ENCODE measurements at places on chromosomes 3 and 15. TPM values are rescaled to one million over a fixed set of nuclear protein-coding genes. Genes with fewer than 3 reads are reported as not detected.
A peak's percentile ranks its signal among the peaks of the same experiment; 100 is the strongest.

GRCh38 chr3:164460851-164461250 lies 617.4 kb downstream of the SI start:
- no peaks in the 10 kb centered on the region for H3K36me3 ChIP-seq
- no peaks in the 10 kb centered on the region for H3K4me1 ChIP-seq
- H3K4me3 ChIP-seq = no peak overlapping the region
- no peak for DNase-seq

- peaks cover 5% of the 10 kb centered on the region for H3K4me1 ChIP-seq
- DNase-seq = no peak
- H3K4me3 ChIP-seq = no peak overlapping the region
- H3K36me3 ChIP-seq = no peaks in the 10 kb centered on the region
- no peak overlapping the region for H3K27ac ChIP-seq
These were observed 34.1 kb downstream of the AKAP13 start for GRCh38 chr15:85414495-85414894.

DNA sequence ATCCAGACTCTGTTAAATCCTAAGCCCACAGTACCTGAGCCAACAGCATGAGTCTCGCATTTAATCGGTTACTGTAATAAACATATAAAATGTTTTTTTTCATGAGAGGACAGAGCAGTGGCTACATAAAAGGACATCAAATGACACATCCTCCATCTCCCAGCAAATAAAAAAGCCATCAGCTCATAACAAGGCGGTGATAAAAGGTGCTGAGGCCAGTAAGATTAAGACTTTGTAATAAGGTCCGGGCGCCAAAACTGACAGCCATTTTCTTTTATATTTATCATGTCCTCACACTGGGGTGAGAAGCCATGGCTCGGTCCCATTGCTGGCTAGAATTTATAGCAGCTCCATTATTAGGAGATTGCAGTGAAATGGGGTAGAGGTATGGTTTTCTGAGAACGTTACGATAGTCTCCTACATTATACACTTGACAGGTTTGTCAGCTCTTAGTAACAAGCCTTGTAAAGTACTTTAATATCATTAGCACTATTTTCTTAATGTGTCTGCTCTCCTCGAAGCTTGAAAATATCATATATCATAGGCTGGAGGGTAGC lies 977.8 kb upstream of the NR2F2 start:
- no peak for DNase-seq
- H3K4me3 ChIP-seq = no peak overlapping the region
- H3K27me3 ChIP-seq = no peaks in the 10 kb centered on the region
- no peaks in the 10 kb centered on the region for H3K4me1 ChIP-seq
- no peaks in the 10 kb centered on the region for H3K36me3 ChIP-seq

DNA sequence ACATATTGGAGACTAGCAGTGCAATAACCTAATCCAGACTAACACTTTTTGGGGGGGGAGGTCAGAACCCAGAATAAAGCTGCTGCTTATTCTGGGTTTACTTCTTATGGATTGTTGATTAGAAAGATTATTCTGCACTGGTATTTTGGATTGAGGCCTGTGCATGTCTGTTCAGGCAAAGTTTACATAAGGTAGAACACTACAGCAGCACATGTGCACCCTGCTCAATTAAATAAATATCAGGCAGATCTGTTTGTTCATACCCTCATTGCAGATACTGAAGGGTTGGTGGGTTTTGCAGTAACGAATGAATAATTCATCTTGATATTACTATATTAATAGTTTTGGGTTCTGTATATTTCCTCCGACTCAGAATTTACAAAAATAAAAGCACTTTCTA lies 19.1 kb downstream of the ARIH1 start:
- no peak overlapping the region for H3K4me3 ChIP-seq
- H3K27ac ChIP-seq = no peak overlapping the region

DNA sequence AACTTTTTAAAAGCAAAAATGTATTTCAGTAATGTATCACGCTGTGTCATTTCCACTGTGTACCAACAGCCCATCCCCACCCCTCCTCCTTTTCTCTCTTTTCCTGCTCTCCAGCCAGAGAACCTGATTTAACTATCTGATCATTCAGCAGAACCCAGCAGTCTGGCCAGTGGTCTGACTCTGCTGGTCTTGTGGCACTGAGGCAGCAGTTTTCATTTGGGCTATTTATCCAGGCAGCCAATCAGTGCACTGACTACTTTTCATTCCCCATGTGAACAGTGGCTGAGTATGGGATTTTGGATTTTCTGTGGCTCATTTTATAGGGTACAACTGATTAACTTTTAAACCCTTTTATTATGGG lies 56.3 kb downstream of the GPR171 start:
- no peaks in the 10 kb centered on the region for H3K36me3 ChIP-seq
- no peaks in the 10 kb centered on the region for H3K27me3 ChIP-seq
- no peaks in the 10 kb centered on the region for H3K4me1 ChIP-seq
- H3K27ac ChIP-seq = no peak overlapping the region

DNA sequence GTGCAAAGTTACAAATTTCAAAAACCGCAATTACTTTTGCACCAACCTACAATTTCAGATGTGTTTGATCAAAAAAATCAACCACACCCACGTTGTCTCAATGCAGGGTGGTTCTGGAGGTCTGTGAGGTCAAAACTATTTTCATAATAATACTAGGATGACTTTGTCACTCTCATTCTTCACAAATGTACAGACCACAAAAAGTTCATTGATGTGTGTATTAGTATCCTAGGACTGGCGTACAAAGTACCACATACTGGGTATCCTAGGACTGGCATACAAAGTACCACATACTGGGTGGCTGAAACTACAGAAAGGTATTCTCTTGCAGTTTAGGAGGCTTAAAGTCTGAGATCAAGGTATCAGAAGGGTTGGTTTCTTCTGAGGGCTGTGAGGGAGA lies 13.0 kb downstream of the SUCLG2 start:
- H3K4me1 ChIP-seq = no peaks in the 10 kb centered on the region
- H3K36me3 ChIP-seq = no peaks in the 10 kb centered on the region
- H3K27ac ChIP-seq = no peak overlapping the region
- no peak overlapping the region for H3K4me3 ChIP-seq
- no peaks in the 10 kb centered on the region for H3K27me3 ChIP-seq

DNA sequence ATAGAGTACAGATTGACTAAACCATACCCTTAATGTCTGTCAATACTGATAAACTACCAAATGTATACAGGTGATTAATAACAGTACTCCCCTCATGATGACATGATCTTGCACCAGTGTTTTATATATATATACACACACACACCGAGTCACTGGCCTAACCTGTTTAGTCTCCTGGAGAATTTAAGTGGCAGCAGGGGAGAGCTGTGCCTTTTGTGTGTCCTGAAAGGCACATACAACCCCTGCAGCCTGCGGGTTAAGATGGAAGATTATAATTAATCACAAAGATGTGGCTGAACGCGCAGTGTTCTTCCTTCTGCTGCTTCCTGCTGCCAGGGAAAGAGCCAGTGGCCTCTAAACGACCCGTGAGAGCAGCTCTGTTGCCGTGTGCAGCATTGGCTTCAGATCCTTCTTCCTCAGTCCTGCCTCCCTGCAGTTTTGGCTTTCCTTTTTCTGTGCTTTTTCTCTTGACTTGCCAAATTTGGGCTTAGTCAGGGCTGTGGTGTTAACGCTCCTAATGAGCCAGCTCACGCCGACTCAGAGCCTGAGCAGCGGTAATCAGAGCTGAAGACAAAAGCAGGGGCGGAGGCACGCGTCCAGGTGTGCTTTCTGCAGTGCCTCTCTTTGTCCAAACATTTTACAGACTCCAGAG lies 42.5 kb upstream of the UBE3A start:
- no peak for DNase-seq
- no peak overlapping the region for H3K4me3 ChIP-seq
- H3K27ac ChIP-seq = no peak overlapping the region
- no peaks in the 10 kb centered on the region for H3K4me1 ChIP-seq
- H3K27me3 ChIP-seq = no peaks in the 10 kb centered on the region
- H3K36me3 ChIP-seq = no peaks in the 10 kb centered on the region

DNA sequence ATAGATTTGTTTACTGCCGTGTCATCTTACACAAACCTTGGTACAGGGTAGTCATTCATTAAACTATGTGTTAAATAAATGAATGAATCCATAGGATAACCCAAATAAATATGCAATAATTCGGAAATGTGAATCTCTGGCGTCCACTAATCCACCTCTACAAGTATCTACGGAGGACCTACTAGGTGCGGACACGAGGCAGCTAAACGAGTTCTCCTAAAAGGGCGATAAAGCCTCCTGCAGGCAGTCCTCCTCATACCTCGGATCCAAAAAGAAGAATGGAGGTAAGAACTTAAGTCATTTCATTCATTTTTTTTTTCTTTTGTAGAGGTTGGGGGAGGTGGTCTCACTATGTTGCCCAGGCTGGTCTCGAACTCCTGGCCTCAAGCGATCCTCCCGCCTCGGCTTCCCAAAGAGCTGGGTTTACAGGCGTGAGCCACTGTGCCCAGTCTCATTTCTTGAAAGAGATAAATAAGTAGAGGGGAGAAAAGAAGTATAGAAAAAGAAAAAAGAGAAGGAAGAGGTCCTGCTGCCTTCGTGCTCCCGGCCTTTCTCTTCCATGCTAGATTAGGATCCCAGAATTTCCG lies 706 bp upstream of the RPL35A start:
- peaks cover 29% of the 10 kb centered on the region for H3K4me1 ChIP-seq
- H3K27ac ChIP-seq = no peak overlapping the region
- no peaks in the 10 kb centered on the region for H3K27me3 ChIP-seq

- DNase-seq = no peak
- no peaks in the 10 kb centered on the region for H3K36me3 ChIP-seq
- H3K27ac ChIP-seq = peak overlapping the region; percentile 55
- no peaks in the 10 kb centered on the region for H3K27me3 ChIP-seq
- H3K4me1 ChIP-seq = peaks cover 12% of the 10 kb centered on the region
- H3K4me3 ChIP-seq = no peak overlapping the region
These were observed 60.3 kb downstream of the CTNNB1 start for GRCh38 chr3:41259449-41260062.

GRCh38 chr15:58147171-58147611 lies 9.0 kb downstream of the AQP9 start:
- no peaks in the 10 kb centered on the region for H3K4me1 ChIP-seq
- H3K27ac ChIP-seq = no peak overlapping the region
- no peak overlapping the region for H3K4me3 ChIP-seq
- no peaks in the 10 kb centered on the region for H3K27me3 ChIP-seq
- DNase-seq = no peak

GRCh38 chr15:83064859-83065258 lies 2.2 kb downstream of the BTBD1 start:
- H3K4me3 ChIP-seq = no peak overlapping the region
- no peak for DNase-seq
- peaks cover 7% of the 10 kb centered on the region for H3K36me3 ChIP-seq
- no peaks in the 10 kb centered on the region for H3K27me3 ChIP-seq

DNA sequence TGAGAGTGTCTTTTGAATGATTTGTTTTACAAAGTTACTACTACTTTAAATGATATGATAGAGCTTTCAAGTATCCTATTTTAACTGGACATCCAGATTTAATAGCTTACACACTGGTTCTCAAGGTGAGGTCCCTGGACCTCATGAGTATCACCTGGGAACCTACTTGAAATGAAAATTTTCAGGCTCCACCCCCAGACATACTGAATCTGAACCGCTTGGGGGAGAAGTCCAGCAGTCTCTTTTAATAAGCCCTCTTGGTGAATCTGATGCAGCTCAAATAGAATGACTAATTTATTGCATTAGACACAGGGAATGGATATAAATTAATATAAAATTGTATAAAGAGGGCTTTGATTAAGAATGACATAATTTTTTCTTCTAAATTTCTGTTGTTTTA lies 29.4 kb upstream of the SLITRK3 start:
- H3K36me3 ChIP-seq = no peaks in the 10 kb centered on the region
- no peaks in the 10 kb centered on the region for H3K4me1 ChIP-seq
- no peak for DNase-seq
- no peak overlapping the region for H3K27ac ChIP-seq
- no peak overlapping the region for H3K4me3 ChIP-seq

Gene ZSCAN2
- 17.7 TPM for total RNA-seq

Gene PPIP5K1
- 4.6 TPM for total RNA-seq

Gene USP19
- total RNA-seq = 31.5 TPM

Gene ARNT2
- total RNA-seq = 1.4 TPM

Gene GOLGA6D
- 0.05 TPM for total RNA-seq

Gene ZNF80
- total RNA-seq = 0.09 TPM

Gene SENP8
- 2.0 TPM for total RNA-seq

Gene NUSAP1
- total RNA-seq = 152 TPM

Gene ADAMTSL3
- 1.3 TPM for total RNA-seq

Gene FETUB
- 0.09 TPM for total RNA-seq
